ENCODE measurements at places on chromosomes 2 and 18.

DNA sequence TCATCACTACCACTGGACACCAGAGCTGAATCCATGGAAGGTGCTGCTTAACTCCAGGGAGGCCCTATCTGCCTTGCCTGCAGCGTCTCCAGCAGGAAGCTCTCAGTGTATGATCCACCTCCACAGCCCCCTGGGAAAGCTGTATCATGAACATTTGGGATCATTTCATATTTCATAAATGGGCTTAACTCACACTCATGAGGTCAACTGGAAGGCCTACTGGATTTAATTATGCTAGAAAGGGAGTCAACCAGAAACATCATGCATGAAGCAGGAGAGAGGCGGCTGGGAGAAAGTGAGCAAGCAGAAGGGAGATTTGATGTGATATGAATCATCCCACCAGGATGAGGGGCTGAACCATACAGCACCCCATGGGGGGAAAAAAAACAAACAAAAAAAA is 537.7 kb downstream of the TNS1 start:
- DNase-seq: no peak

- no peak for DNase-seq
These were observed 113.6 kb upstream of the ARHGAP15 start for GRCh38 chr2:143015656-143016055.

GRCh38 chr2:38237311-38237710 is 139.8 kb downstream of the ATL2 start:
- no peak for DNase-seq

- no peak for DNase-seq
These were observed 146.9 kb downstream of the METTL4 start for GRCh38 chr18:2424420-2424819.

DNA sequence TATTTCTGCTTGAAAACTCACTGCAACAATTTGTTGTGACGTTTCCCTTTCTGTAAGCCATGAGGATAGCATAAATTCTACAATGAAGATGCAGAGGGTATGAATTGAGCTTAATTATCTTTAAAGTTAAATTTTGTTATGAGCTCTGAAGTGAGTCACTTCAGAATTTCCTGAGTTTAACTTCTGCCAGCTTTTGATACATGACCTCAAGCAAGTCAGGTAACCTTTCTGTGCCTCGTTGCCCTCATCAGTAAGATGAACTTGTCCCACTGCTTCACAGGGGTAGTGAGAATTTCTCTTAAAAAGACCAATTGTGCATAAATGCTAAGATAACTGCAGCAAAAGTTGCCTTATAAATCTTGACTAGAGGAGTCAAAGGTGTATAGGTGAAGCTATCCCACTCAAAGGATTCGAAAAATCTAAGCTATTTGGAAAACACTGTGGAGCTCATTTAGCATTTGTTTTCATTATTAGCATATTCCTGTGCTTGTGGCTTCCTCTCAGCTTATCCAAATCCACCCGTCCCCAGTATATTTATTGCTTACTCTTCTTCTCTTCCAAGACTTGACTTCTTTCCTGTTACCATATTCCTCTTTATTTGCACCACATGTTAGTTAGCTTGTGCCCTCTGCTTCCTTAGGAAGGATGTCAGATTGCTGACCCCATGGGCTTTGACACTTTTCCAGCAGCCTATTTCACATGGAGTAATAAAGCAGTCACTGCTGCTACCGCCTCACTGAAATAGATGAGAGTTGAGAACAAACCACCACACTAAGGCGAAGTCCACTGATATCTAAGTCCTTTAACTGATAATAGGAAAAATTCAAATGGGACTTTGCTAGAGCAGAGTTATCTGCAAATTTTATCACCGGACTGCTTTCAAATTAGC is 428.6 kb downstream of the ERBB4 start:
- DNase-seq: no peak

All from GM04503 (cell line).